ENCODE measurements at places on chromosomes 1 and 21.

- no peak for DNase-seq
Observed at GRCh38 chr1:155396874-155397476, 76.3 kb downstream of the RUSC1 start.

DNA sequence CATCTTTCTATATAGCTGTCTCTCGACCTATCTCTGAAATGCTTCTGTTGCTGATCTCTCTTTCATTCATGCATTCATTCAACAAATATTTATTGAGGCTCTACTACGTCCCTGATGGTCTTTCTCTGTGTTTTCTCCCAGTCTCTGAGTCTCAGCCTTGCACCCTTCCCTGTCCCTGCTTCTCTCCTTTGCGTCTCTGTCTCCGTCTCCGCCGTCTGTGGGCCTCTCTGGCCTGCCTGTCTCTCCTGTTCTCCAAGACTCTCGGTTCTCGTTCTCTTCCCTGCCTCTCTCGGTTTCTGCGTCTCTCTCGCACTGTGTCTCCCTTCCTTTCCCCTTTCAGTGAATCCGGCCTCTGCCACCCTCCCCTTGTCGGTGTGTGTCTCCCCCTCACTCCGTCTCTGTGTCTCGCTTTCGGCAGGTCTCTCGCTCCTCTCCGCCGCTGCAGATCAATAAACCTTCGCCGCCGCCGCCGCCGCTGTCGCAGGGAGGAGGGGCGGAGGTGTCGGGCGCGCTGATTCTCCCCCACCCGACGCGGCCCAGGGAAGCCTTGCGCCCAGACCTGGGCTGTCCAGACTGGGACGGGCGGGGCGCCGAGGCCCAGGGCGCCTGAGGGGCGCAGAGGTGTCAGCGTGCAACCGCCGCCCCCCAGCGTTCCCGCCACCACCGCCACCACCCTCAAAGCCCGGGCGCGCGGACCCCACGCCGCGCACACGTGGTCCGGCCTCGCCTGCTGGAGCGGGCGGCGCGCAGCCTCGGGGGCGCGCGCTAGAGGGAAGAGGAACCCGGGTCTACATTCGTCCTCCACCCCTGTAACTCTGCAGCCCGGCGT, 3.0 kb downstream of the EFNA3 start:
- no peak for DNase-seq

DNA sequence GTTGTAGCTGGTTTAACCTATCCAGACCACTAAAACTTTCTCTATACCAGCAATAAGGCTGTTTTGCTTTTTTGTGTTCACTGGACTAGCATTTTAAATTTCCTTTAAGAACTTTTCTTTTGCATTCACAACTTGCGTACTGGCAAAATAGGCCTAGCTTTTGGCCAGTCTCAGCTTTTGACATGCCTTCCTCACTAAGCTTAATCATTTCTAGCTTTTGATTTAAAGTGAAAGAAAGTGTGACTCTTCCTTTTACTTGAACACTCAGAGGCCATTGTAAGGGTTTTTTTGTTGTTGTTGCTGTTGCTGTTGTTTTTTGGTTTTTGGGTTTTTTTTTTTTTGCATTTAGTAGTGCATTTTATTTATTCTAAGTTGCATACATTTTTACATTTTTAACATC, 15.2 kb downstream of the RPAP2 start:
- DNase-seq, result no peak

DNA sequence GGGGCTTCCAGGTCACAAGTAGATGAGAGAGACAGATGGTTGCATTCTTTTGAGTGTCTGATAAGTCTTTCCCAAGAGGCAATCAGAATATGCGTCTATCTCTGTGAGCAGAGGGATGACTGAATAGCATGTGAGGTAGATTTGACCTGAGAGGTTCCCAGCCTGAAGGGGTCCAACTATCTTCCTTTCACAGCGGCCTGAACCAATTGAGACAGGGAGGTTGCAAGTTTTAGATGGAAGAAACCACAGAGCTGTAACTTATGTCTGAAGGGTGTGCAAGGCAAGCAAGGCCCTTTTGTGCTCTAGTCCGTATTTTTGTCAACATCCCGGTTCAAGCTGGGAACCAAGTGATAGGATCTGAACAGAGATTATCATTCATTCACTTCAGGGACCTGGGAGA, 9.9 kb upstream of the RNF187 start:
- no peak for DNase-seq

DNA sequence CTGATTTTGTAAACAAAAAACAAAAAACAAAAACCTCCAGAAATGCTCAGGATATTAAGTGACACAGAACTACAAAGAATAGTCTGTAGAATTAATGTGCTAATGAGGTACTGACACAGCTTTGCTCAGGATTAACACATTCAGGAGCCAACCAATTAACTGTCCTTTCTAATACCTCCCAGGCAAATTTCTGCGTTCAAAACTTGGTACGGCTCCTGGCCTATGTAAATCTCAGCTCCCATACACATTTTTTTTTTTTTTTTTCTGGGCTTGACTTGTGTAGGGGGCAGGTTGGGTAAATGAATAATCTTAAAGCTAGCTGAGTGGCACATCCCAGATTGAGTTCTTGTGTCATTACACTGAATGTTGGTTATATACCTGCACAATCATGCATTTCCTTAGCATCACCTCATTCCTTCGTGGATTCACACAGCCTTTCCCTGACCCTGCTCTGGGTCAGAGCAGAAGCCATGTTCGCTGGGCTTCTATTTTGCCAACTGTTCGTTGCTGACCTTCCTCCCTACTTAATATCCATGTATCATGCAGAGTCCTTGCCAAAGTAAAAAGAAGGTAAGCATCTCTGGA, 12.6 kb upstream of the IER5 start:
- DNase-seq, result no peak

- DNase-seq, result no peak
Observed at GRCh38 chr1:89905395-89906058, 84.7 kb downstream of the LRRC8D start.

DNA sequence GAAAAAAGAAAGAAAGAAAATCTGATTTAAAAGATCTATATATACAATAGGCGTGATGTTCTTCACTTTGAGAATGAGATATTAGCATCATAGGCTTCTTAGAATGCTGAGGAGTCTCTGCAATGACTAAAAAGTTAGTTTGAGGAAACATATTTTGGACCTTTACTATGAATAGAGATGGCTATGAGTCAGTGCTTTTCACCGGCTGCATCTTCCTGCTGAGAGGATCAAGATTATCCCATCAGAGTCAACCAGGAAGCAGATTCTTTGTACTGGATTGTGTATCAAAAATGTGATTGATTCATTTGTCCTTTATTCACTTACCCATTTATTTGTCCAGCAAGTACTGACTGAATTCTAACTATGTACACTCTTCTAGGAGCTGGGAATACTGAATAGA, 144.2 kb downstream of the KCNK2 start:
- no peak for DNase-seq

- DNase-seq, result no peak
Observed at GRCh38 chr1:6796095-6796494, 10.8 kb downstream of the CAMTA1 start.

- no peak for DNase-seq
Observed at GRCh38 chr1:116310180-116310579, 62.9 kb upstream of the ATP1A1 start.

GRCh38 chr1:167789501-167789900, 67.7 kb downstream of the MPZL1 start:
- no peak for DNase-seq

- peak; percentile 83 for DNase-seq
Observed at GRCh38 chr1:45326627-45327623, at the start of gene HPDL. TSS of gene HPDL (plus strand) at chr1:45326895. CDS start at chr1:45327149, 254 bp downstream.

DNA sequence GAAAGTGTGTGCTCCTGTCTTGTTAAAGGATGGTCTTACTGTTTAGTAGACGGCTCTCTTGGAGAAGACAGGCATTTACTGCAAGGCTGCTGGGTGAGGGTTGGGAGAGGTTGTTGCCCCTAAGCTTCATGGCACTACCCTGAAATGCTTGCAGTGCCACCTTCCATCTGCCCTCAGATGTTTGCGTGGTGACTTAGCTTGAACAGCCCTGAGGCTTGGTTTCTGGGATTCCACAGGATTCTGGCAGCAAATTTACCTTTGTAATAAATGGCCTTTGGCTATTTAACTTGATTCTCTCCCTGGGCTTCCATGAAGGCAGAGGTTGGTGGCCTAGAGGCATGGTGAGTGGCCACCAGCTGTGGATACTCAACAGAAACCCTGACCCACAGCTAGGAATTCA, 11.6 kb downstream of the MTARC1 start:
- DNase-seq, result no peak

- DNase-seq, result no peak
Observed at GRCh38 chr1:247392088-247392487, 23.9 kb upstream of the NLRP3 start.

DNA sequence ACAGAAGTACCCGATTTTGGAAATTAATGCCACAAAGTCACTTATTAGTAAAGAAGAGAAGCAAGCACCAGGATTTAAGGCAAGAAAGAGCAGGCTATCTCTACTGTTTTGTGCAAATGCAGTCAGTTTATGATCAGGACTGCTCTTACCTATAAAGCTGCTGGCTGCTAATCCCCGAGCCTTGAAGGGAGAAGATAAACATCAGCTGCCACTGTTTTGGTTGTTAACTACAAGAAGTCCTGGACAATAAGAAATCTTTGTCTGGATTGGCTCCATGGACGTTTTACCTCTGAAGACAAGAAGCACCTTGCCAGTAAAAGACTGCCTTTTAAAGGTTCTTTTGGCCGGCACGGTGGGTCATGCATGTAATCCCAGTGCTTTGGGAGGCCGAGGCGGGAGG, 21.4 kb downstream of the FRRS1 start:
- DNase-seq, result no peak

GRCh38 chr1:232600424-232601258, 29.3 kb downstream of the SIPA1L2 start:
- no peak for DNase-seq

GRCh38 chr1:224113005-224113404, 906 bp upstream of the FBXO28 start:
- DNase-seq, result no peak

DNA sequence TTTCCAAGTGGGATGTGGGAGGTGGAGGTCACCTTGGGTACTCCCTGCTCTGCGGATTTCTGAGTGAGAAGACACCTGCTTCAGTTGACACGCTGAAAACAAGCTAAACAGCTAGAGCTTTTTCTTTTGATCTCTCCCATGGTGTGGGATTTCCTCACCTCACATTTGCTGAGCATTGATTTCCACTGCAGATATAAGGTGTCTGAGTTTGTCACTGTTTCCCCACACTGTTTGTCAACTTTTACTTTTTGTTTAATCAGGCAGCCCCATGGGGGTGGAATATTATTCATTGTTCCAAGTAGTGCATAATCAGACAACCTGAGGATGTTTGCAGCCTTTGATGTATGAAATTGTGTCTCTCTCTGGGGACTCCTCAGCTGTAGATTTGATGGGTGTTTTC, 49.5 kb downstream of the FASLG start:
- DNase-seq, result no peak

- no peak for DNase-seq
Observed at GRCh38 chr21:44887807-44888580, 14.5 kb upstream of the PTTG1IP start.

Data from stimulated activated CD4-positive, alpha-beta T cell treated with anti-CD3 and anti-CD28 coated beads, TNF-alpha, amount 100 ng/mL, for 24 hours (primary cell).